ENCODE measurements at places on chromosomes 16 and 17. TPM values are rescaled to one million over a fixed set of nuclear protein-coding genes. Genes with fewer than 3 reads are reported as not detected.

KRTAP4-5 gene
- not detected for polyA plus RNA-seq

DNA sequence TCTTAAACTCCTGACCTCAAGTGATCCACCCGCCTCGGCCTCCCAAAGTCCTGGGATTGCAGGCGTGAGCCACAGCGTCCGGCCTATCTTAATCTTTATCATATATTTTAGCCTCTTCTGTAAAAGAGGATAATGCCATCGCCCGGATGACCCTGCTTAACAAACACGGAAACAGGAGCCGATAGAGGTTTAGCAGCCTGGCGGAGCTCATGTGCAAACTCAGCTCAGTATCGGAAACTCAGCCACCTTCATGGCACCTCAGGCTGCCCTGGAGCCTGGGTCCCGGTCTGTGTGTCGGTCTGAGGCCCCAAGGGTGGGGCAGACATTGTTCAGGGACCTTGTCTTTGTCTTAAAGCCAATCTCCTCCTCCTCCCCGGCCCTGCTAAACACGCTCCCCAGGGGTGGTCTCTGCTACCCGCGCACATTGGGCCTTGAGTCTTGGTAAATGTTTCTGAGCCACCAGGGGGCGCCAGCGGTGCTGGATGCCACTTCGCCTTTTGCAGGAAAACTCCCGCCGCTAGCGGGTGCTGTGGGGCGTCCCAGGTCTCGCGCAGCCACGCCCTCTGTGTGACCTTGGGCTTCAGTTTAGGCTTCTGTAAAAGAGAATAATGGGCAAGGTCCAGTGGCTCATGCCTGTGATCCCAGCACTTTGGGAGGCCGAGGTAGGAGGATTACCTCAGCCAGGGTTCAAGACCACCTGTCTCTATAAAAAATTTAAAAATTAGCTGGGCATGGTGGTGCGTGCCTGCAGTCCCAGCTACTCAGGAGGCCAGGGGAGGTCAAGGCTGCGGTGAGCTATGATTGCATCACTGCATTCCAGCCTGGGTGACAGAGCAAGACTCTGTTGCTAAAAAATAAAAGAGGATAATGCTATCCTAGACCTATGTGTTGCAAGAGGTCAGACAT, 2.7 kb downstream of the CETP start:
- no peak overlapping the region for H3K4me3 ChIP-seq
- DNase-seq = no peak
- peaks cover 26% of the 10 kb centered on the region for H3K4me1 ChIP-seq

GRCh38 chr17:57508671-57509070, 236.4 kb downstream of the CCDC182 start:
- peaks cover 77% of the 10 kb centered on the region for H3K4me1 ChIP-seq
- peaks cover 7% of the 10 kb centered on the region for H3K36me3 ChIP-seq
- H3K27ac ChIP-seq = peak overlapping the region; percentile 77
- H3K4me3 ChIP-seq = no peak overlapping the region

- H3K36me3 ChIP-seq = no peaks in the 10 kb centered on the region
- no peak overlapping the region for H3K4me3 ChIP-seq
- DNase-seq = no peak
- H3K27me3 ChIP-seq = no peaks in the 10 kb centered on the region
- no peaks in the 10 kb centered on the region for H3K4me1 ChIP-seq
- H3K27ac ChIP-seq = no peak overlapping the region
Observed at GRCh38 chr16:83224642-83225041, 583.1 kb upstream of the HSBP1 start.

DNA sequence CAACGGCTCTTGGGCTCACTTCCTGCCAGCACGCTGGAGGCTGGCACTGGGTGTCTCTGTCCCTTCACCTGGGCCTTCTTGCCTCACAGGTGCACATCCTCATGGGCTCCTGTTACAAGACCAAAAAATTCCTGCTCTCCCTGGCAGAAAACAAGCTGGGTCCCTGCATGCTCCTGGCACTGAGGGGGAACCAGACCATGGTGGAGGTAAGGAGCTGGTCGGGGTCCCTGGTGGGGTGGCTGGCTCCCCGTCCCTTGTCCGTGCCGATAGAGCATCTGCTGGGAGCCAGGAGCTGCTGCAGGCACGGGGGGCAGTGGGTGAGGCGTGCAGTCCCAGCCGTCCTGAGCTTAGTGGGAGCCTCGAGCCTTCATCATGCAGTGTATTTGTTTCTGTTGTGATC, 79.5 kb upstream of the PLCG2 start:
- no peaks in the 10 kb centered on the region for H3K27me3 ChIP-seq
- H3K36me3 ChIP-seq = peaks cover 64% of the 10 kb centered on the region
- H3K4me1 ChIP-seq = peaks cover 47% of the 10 kb centered on the region
- no peak overlapping the region for H3K4me3 ChIP-seq
- DNase-seq = no peak

DNA sequence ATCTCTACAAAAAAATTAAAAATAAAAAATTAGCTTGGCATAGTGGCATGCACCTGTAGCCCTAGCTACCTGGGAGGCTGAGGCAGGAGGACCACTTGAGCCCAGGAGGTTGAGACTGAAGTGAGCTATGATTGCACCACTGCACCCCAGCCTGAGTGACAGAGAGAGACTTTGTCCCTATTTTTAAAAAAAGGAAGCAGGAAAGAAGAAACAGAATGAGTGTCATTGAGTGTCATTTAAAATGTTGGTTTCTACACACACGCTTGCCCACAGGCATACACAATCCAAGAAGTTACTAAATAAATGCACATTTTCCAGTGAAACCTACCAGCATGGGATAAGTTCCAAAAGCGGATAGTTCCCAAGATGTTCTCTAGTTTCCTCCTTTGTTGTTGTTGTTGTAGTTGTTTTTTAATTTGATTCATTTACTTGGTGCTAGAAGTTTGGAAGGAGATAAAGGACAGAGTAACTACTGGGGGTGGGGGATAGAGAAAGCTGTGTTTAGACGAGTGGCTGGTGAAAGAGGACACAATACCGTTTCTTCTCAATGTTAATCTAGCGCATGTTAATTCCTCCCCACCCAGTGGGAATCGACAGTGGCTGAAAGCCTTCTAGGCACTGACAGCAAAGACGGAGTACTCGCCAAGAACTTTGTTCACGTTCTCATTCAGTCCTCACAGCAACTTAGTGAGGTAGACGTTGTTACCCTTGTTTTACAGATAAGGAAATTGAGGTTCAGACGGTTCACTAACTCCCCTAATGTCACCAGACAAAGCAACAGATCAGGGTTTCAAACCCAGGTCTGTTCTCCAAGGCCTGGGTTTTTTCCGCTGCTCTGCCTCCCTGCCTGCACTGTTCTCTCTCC, 17.3 kb downstream of the MRPS23 start:
- H3K4me3 ChIP-seq = peak overlapping the region; percentile 34
- peaks cover 26% of the 10 kb centered on the region for H3K4me1 ChIP-seq
- DNase-seq = no peak
- H3K27ac ChIP-seq = peak overlapping the region; percentile 71

All from spinal cord (tissue), 10 donors.